ENCODE measurements at places on chromosomes 11 and 22.

- no peak for DNase-seq
Observed at GRCh38 chr11:70790671-70791300, 392.5 kb downstream of the CTTN start.

GRCh38 chr11:44264761-44265160 lies 45.2 kb downstream of the ALX4 start:
- DNase-seq, result no peak

DNA sequence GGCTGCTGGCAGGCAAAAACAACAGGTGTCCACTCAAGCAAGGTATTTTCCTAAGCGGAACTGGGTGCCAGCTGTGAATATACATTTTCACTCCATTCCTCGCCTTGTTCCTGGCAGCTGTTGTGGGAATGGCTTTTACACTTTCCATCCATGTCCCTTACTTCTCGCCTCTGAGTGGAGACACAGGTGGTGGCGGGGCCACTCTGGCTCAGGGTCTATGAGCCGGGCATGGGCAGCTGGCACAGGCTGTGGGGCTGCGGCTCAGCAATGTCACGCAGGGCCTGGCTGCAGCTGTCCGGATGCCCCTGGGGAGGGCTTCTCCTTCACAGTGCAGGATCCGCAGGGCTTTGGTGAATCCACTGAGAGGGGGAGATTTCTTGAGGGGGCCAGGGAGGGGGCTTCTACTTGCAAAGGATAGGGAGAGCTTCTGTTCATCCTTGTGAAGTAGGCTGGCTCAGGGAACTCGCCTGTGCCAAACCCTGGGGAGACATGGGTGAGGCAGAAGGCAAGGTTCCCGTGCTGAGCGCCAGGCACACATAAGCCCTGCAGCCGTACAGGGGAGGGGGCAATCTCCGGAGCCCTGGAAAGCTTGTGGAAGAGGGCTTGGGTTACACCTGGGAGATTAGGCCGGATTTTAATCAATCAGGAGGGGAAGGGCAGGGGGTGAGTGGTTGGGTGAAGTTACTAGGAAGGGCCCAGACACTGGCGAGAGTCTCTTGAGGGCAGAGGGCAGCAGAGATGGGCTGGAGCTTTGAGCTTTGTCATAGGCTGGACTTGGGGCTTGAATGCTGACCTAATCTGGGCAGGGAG lies 45.7 kb downstream of the KCNQ1OT1 start:
- no peak for DNase-seq

- DNase-seq, result no peak
Observed at GRCh38 chr22:21593406-21594232, 26.1 kb downstream of the UBE2L3 start.

GRCh38 chr11:6719576-6719975 lies 36.4 kb upstream of the MRPL17 start:
- no peak for DNase-seq

- no peak for DNase-seq
Observed at GRCh38 chr11:122354025-122354697, 238.1 kb upstream of the BLID start.

- no peak for DNase-seq
Observed at GRCh38 chr11:68120273-68121066, 718 bp downstream of the CHKA start.

DNA sequence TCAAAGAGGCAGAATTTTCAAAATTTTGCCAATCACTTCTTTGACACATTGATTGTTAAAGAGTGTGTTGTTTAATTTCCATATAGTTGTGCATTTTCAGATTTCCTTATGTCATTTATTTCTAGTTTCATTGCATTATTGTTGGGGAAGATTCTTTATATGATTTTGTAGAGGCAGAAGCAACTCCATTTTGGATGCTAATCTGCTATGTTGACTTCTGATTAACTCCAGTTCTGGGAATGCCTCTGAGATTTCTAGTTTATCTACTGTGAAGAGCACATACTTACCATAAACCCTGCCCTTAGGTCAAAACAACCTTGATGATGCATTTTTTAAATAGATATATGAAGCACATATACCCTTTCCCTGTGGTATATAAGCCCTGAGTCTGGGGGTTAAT lies 29.5 kb upstream of the ZBED5 start:
- DNase-seq, result no peak

- no peak for DNase-seq
Observed at GRCh38 chr11:64864473-64865285, 13.7 kb downstream of the EHD1 start.

DNA sequence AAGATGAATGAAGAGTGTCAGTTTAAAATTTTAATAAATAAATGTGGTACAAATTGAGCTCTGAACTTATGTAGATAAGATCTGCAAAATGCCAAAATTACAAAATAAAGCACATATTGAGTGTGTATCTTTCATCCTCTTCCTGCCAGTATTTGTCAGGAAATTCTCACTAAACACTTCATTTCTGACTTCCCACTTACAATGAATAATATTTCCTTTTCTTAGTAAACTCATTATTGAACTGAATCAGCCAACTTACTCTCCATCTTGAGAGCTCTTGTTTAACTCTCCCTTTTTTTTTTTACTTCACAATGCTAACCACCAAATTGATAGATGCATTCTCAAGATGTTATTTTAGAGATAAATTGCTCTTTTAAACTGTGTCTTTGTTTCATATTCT lies 1230.2 kb downstream of the JRKL start:
- DNase-seq, result no peak

DNA sequence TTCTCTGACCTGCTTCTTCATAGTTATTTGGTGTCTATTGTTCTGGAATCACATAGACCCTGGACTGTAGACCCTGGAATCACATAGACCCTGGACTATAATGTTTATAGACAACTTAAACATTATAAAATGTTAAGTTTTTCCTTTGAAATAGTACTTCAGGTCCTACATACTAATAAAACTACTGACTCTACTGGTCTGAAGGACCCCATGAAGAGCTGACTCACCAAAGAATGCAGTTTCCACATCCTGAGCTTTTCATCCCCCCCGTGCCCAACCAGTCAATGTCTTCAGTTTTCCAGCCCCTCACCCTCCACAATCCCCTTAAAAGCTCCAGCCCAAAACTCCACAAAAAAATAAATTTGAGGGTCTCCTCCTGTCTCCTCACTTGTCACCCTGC lies 6.6 kb upstream of the PLEKHA7 start:
- DNase-seq, result no peak

DNA sequence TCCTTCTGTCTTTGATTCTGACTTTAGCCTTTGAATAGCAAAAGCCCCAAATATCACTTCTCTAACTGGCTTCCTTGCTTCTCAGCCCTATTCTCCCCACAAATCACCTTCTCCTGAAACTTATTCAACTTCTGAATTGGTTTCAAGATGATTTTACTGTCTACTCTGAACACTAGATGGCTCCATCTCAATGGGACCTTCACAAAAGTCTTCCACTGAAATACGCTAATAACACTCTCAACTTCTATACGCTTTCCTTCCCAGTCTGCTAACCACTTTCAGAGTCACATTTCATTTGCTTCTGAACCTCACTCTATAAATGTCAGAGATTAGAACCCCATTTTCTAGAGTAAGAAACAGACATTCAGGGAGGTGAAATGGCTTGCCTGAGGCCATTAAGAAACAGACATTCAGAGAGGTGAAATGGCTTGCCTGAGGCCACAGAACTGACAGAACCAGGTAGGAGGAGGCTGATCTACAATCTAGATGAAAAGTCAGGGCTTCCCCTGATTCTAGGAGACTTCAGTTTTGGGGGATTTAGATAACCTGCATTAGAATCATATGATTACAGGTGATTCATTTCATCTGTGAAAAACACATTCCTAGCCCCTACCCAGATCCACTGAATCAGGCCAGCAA lies 20.6 kb downstream of the MORC2 start:
- DNase-seq, result no peak

DNA sequence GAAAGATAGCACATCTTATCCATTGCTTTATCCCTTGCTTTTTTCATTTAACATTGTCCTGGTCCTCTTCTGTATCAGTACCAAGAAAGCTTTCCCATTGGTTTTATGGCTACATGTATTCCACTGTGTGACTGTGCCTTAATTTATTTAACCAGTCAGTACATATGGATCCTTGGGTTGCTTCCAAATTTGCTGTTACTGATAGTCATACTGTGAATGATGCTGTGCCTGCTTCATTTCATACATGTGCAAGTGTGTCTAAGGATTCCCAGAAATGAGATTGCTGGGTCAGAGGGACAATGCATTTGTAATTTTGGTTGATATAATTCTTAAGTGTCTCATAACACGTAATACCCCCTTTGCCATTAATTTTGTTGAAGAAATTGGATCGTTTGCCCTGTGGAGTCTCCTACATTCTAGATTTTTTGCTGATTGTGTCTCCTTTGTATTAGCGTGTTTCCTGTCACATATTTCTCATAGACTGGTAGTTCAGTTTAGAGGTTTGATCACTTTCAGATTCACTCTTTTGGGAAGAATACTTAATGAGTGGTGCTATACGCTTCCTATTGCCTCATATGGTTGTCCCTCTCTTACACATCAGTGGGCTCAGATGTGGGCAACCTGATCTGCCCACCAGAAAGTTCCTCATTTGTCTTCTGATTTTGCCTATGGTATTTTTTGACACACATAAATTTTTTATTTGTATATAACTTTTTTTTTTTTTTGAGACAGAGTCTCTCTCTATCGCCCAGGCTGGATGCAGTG lies 35.3 kb downstream of the MYBPC3 start:
- no peak for DNase-seq

- no peak for DNase-seq
Observed at GRCh38 chr11:128732471-128733277, 38.8 kb downstream of the FLI1 start.

DNA sequence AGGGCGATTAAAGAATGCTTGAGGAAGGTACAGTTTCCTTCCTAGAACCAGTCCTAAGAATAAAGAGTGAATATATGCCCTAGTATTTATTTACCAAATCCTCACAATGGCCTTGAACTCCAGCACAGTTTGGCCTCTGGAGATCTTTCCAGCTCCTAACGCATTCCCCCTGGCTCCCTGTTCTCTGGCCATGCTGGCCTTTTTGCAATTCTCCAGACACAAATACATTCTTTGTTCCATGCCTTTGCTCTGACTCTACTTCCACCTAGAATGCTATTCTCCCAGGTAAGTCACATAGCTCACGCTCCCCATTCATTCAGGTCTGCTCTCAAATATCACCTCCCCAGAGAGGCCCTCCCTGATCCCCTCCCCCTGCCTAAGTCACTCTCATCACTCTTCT lies 3.7 kb upstream of the DGKZ start:
- no peak for DNase-seq

DNA sequence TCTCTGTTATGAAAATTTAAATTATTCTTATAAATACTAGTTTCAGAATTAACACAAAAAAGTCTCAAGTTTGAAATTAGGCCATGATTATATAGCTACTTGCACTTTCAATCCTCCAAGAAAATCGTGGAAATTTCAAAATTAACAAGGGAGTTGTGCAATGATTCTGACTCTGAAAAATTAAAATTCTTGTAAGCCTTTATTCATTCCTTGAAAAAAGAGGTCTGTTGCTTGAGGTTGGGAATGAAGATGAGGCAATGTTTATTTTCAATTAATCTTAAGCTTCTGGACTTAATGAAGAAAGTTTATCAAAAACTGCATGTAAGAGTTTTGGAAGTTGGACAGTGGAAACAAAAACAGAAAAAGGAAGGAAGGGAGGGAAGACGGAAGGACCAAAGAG lies 128.2 kb upstream of the FIBIN start:
- no peak for DNase-seq

- DNase-seq, result no peak
Observed at GRCh38 chr11:77146261-77147035, 18.4 kb downstream of the MYO7A start.

DNA sequence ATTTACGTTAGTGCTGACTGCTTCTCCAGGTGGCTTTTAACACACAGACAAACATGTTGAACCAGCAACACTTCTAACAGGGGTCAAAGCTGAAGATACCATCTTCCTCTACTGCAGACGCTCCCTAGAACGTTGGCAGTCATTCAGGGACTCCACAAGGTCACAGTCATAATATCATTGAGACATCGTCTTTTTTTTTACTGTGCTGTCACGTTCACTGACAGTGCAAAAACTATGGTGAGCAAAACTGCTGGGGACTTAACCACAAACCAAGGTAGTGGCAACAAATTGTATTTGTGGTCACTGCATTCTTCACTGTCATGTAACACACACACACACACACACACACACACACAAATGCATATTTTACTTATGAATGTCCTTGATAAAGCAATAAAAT lies 244.9 kb downstream of the CASP12 start:
- DNase-seq, result no peak

GRCh38 chr11:35714882-35715627 lies 52.5 kb downstream of the TRIM44 start:
- no peak for DNase-seq

Data from cortex of kidney (tissue), 1 donor.